ENCODE measurements at places on chromosomes 7 and 10. TPM values are rescaled to one million over a fixed set of nuclear protein-coding genes. Genes with fewer than 3 reads are reported as not detected.

Gene PILRA
- total RNA-seq = 3.3 TPM

Gene ASIC3
- total RNA-seq = 1.3 TPM

Gene MYL10
- not detected for total RNA-seq

Gene TLL2
- total RNA-seq = 0.17 TPM

DNA sequence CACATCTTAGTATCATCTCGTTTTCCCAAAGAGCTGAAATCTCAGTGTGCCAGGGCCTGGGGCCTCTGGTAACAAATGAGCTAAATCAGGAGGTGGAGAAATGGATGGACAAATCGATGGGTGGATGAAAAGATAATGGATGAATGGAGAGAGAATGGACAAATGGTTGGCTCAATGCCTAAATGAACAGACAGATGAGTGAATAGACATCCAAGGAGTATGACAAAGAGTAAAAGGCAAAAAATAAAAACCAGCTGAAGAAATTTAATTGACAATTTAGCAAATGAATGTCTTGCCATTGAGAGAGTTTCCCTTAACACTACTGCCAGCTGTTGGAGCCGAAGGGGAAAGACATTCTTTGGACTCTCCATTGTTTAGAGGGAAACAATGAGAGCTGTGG, 8.0 kb downstream of the SYCE1 start:
- DNase-seq = no peak

DNA sequence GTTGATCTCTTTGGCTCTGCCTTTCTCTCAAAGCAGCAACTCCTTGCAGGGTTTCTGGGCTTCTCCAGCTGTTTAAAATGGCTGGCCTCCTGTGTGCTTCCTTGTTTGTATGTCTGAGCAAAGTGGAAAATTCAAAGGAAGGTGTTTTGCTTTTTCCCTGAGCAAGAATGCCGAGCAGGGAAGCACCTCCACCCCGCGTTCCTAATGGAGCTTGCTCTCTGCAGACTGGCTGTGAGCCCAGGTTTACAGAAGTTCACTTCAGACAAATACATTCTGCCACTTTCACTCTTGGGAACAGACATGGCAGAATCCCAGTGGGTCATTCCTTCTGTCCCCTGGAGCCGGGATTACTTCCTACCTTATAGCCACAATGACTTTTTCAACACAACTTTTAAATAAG, 181.8 kb upstream of the AGK start:
- no peak for DNase-seq

GRCh38 chr10:119539359-119539825, 3.1 kb downstream of the RGS10 start:
- no peak for DNase-seq

GRCh38 chr7:77745746-77746145, 49.5 kb downstream of the RSBN1L start:
- DNase-seq = no peak

GRCh38 chr10:9450801-9451200, 1396.3 kb downstream of the GATA3 start:
- no peak for DNase-seq
